ENCODE measurements at places on chromosomes 7 and 10. TPM values are rescaled to one million over a fixed set of nuclear protein-coding genes. Genes with fewer than 3 reads are reported as not detected.

RAMP3 gene
- polyA plus RNA-seq: 10.3 TPM

CALY gene
- not detected for polyA plus RNA-seq

SLC35B4 gene
- 23.4 TPM for polyA plus RNA-seq

SGCE gene
- 115 TPM for polyA plus RNA-seq

KAZALD1 gene
- polyA plus RNA-seq: 44.4 TPM

CALML5 gene
- not detected for polyA plus RNA-seq

Data from left renal pelvis (tissue), 4 donors.